ENCODE measurements at places on chromosomes 6 and 20.
A peak's percentile ranks its signal among the peaks of the same experiment; 100 is the strongest.

DNA sequence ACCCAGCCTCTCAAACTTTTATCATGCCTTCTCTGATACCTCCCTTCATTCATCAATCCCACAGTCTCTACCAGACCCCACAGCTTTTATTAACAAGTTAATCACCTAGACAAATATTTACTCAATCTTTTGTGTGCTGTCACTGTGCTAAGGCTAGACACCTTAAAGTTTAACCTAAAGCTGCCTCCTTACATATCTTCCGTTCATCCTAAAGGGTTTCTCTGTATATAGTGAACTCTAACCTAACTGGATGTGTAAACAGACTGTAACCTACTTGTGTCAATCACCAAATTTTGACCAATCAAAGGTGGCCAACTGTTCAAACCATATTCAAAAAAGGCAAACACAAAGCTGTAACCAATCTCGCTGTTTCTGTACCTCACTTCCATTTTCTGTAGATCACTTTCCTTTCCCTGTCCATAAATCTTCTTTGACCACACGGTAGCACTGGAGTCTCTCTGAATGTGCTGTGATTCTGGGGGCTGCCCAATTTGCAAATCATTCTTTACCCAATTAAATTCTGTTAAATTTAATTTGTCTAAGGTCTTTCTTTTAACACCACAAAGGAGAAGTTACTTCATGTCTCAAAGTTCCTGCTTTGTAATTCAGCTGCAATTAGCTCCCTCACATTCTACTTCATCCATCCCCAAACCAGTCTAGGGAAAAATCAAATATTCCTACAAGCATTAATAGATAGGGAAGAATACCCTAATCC lies 72.5 kb downstream of the ARHGAP18 start:
- no peak for DNase-seq

DNA sequence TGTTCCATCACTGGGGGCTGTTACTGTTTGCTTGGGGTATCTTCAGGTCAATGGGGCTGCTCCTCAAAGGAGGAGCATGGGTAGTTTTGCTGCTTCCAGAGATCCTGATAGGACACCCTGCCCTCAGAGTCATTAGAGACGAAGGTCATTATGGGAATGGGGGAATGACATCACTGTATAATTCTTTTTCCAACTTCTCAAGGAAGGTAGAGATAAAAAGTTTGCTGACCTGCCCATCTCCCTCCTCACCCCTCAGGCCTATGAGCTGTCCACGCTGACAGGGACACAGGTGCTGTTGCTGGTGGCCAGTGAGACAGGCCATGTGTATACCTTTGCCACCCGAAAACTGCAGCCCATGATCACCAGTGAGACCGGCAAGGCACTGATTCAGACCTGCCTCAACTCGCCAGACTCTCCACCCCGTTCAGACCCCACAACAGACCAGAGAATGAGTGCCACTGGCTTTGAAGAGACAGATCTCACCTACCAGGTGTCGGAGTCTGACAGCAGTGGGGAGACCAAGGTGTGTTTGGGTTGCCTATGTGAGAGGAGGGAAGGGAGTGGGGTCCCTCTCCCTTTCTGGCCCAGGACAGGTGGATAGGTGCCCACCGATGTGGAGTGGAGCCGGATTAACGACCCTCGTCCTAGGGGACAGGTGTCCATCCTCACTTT lies 2.7 kb downstream of the SRF start:
- no peak for DNase-seq

GRCh38 chr6:132179955-132180354 lies 221.3 kb downstream of the MOXD1 start:
- no peak for DNase-seq

DNA sequence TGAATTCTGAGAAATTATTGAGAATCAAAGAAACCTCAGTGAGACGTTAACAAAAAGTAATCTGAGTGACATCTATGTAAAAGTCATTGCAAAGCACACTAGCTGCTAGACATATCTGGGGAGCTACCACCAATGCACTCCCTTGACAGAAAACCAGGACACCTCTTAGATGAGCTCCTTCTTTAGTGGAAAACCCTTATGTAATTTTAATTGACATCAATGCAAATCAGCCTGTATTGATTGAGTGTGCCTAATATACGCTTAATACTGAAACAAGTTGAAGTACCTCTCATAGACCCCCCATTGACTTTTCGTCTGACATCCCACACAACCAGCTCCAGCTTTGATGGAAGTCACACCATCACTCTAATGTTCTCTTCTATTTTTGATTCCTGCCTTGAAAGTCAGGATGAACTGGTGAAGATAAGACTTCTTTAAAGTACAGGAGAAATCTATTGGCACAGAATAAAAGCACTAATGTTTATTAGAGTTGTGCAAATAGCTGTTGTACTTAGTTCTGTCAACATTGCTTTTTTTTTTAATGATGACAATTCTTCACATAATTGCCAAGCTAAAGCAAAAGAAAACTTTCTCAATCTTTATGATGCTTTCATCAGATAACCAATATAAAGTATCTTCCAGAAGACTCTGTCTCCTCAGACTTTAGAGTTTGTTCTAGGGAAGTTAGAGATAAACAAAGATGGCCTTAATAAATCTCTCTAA lies 98.0 kb upstream of the FAM8A1 start:
- no peak for DNase-seq

DNA sequence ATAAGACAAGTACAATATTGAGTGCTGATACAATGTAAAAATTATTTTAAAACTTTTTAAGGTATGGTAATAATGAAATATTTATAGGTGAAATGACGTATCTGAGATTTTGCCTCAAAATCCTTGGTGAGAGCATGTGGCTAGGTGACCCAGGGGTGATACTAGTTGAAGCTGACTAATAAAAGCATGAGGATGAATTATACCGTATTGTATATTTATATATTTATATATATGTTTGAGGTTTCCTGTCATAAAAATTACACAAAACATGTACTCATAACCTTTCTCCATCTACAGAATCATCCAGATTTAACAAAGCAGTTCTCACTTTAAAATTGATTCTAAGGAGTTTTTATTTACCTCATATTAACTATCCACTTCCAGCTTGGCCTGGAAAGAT lies 358.1 kb downstream of the CDKAL1 start:
- no peak for DNase-seq

GRCh38 chr6:53042112-53042511 lies 23.1 kb upstream of the FBXO9 start:
- DNase-seq: no peak

GRCh38 chr20:10504994-10505730 lies 70.1 kb downstream of the SLX4IP start:
- DNase-seq: no peak

DNA sequence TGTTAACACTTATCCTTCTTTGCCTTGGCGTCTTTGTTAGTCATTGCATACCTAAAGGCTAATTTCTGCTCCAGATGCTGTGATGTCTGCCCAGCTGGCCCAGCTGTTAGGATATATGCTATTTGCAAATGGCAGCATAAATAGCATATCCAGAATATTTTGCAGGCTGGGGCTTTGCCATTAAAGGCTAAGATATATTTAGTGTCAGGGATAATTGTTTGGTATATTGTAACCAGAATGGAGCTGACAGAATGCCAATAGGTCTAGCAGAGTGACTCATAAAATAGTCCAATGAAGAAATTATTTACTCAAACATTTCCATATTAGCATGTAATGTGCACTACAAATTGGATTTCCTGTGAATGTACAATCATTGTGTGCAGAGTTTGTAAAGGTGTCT lies 584.1 kb upstream of the FLRT3 start:
- DNase-seq: no peak

- DNase-seq: no peak
Measured at GRCh38 chr6:257774-258173, 34.5 kb upstream of the DUSP22 start.

DNA sequence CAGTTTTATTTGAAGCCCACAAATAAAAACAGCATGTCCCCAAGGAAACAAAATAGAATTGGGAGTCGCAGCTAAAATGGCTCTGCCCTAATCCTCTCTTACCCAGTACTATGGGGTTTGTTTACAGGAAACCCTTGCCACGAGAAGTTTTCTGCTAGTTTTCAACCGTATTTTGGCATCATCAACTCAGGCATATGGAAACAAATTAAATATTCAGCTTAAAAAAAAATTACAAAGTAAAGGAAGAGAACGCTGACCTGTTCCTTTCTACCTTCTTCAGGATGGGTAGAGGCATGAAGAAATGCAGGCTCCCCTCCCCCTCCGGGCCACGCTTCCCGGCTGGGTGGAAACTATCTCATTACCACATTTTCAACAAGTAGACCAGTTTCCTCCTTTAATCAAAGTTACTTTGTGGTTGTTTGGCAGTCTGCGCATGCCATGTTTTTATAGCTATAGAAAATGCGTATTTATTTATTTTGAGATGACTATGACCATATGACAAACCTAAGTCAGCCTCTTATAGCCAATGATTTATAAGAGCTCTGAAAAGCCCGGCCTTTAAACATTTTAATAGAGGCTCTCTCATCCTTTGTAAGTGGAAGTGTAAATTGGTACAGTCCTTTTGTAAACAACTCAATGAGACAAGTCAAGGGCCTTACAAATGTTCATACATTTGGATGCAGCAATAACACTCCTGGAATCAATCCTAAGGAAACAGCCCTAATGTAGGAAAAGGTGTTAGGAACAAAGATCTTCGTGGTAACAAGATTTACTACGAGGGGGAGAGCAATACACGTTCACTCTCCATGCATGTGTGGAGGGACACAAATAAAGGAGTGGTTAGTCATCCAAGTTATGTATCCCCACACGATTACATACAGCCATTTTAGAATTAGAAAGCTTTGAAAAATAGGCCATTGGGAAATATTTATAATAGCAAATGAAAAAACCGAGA lies 16.1 kb upstream of the ZNF217 start:
- peak; percentile 33 for DNase-seq

GRCh38 chr20:62710886-62711702 lies 2.5 kb downstream of the NTSR1 start:
- DNase-seq: no peak

GRCh38 chr6:77607004-77607403 lies 45.8 kb upstream of the MEI4 start:
- no peak for DNase-seq

GRCh38 chr20:48656661-48657211 lies 171.1 kb downstream of the PREX1 start:
- DNase-seq: no peak

DNA sequence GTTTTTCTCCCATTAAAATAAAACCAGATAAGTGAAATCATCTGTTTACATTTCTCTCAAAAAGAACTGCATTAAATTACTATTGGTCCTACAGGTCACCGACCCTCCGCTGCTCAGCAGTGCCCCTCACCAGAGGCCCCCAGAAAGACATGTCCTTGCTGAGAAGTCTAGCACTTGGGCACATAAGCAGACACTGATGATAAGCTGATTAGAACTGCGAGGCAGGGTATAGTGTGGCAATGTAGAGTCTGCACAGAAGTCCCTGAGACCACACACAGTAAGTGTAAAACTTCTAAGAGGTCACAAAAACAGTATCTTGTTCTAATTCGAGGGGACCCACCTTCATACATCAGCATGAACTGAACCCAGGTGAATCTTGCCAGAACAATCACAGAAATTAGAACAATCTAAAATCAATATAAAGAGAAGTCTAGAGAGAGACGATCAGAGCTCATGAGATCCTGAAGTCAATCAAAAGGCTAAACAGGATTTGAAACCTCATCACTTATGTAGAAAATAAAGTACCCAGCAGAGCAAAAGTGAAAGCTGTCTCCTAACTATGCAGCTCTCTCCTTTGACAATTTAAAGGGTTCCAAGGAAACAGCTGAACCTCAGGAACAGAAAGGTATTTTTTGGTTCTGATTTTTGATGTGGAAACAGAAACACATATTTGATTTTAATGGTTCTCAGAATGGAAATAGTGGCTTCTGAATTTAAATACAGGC lies 182.9 kb downstream of the PTPRT start:
- DNase-seq: no peak
